ENCODE measurements at places on chromosomes 5 and 9.
A peak's percentile ranks its signal among the peaks of the same experiment; 100 is the strongest.

- peak; percentile 3 for DNase-seq
These were observed 20.6 kb upstream of the AUH start for GRCh38 chr9:91382298-91382697.

GRCh38 chr5:33129309-33129708, 311.5 kb upstream of the TARS1 start:
- peak; percentile 38 for DNase-seq

DNA sequence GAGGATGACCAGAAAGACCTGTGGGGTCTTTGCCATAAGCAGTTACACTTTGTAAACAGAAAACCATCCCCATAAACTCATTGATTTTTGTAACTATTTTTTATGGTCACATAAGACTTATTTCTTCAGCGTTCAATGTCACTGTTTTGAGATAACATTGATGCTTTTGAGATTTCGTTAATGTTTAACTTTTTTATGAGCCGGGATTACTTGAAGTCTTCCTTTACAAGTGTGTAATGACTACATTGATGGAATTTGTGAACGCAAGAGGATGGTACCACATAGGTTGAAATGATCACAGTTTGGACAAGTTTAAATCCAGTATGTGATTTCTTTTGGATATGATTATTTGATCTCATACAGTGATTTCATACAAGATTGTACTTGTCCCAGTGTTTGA, 1.8 kb downstream of the SLC12A2 start:
- no peak for DNase-seq

GRCh38 chr9:74125941-74126340, 371.2 kb upstream of the RORB start:
- no peak for DNase-seq

DNA sequence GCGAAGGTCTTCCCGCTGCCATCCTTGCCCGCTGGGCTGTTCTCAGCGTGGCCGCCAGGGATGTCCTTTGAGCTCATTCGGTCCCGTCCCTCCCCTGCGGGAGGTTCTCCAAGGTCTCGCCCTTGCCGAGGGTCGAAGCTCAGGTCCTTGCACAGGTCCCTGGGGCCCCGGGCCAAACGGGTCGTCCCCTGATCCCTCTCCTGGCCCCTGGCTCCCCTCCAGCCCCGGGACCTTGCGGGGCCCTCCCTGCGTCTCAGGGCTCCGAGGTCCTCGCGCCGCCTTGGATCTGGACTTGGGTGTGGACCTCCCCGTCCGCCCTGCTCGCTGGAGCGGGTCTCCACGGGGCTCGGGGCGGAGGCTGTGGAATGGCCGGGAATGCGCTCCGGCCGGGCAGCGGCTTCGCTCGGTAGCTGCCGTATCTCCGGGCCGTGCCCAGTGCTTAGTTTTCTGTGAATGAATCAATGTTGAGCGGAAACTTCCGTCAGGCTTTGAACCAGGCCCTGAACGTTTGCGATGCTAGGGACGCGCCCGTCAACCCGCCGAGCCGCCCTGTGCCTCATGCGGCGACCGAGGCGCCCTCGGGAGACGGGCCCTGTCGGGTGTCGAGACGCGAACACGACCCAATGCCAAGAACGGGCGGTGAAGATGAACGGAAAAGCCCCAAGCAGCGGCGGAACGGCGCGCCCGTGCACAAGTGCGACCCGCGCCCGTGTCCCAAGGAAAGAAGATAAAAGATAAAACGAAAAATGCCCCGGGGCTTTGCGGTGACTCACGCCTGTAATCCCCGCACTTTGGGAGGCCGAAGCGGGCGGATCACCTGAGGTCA, 780 bp downstream of the RNU6ATAC start:
- peak; percentile 63 for DNase-seq

DNA sequence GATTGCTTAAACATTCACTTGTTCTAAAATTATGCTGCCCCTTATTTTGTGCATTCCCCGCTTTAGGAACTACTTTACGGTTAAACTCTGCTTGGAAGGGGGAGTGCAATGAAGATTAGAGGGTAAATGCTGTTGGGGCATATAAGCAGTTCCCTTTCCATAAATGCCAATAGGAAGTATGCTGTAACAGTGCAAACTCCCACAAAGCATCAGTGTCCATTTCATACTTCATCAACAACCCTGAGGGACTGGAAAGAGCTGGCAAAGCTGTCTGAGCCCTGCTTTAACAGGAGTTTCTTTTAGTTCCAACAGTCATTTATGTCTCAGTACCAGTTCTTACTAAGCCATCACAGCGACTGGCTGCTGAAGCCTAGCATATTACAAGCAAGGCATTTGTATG, 1.8 kb downstream of the ACTL7A start:
- DNase-seq: no peak

- DNase-seq: peak; percentile 69
These were observed 487.2 kb downstream of the SEMA5A start for GRCh38 chr5:9058666-9059065.
